NCI-H2107 (cell line): ENCODE measurements at places on chromosomes 7 and 10.

- no peak for DNase-seq
Measured at GRCh38 chr10:113613977-113614690, 49.7 kb downstream of the NRAP start.

DNA sequence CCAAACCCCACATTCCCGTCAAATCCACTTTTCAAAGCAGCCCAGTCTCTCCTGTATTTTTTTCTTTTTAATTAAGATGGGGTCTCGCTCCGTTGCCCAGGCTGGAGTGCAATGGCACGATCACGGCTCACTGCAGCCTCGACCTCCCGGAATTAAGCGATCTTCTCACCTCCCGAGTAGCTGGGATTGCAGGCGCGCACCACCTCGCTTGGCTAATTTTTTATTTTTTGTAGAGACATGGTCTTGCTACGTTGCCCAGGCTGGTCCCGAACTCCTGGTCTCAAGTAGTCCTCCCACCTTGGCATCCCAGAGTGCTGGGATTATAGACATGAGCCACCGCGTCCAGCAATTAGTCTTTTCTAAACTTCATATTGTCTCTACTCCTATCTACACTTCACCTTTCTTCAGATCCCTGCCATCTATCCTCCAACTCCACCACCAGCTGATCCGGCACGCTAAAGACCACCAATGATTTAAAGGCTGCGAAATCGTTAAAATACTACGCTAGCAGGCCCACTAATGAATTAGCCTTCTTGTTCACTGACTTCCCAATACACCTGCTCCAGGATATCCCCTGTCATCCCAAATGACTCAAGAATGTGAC lies 525 bp upstream of the CHUK start:
- DNase-seq: no peak

DNA sequence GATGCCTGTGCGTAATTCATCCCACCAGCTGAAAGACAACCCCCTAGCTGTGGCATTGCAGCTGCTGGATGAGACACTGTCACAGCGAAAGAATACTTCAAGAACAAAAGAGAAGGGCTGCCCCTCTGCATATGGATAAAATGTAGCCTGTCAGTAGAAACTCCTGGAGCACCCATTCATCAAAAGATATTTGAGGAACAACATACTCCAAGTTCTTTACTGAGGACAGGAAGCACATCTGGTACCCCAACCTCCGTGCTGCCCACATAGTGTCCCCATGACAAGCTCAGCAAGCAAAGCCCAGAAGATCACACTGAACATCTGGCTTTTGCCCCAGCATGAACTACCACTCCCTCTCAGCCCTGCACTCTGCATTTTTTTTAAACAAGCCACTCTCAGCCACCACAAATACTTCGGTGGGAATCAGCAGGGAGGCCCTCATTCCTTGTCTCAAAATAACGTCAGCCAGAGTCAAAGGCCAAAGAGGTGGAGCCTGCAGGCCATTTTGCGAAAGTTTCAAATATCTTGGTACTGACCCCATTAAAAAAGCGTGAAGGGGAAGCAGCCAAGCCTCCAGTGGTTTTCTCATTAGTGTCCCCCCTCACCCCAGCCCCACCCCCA lies 1.7 kb downstream of the CREB3L2 start:
- peak; percentile 7 for DNase-seq

DNA sequence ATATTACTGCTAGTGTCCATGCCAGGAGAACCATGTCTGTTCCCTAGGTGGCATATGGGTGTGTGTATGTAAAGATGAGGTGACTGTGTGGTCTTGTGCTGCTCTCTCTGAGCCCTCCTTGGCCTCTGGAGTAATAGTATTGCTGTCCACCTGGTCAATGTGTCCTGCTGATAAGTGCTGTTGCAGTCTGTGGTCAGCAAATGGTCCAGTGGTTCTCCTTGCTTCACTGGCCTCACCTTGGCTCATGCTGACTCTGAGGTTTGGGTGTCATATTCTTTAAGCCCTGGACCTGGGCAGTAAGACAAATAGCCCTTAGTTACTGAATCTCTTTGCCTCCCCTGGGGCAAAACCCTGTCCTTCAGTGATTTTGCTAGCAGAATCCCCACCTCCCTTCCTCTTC lies 56.8 kb downstream of the TPST1 start:
- DNase-seq: no peak

- no peak for DNase-seq
Measured at GRCh38 chr7:45088821-45089340, at the start of gene NACAD. TSS of gene NACAD (minus strand) at chr7:45088969. CDS start at chr7:45088894, 75 bp downstream.

GRCh38 chr7:55569269-55569663 lies 3.0 kb downstream of the VOPP1 start:
- DNase-seq: no peak

DNA sequence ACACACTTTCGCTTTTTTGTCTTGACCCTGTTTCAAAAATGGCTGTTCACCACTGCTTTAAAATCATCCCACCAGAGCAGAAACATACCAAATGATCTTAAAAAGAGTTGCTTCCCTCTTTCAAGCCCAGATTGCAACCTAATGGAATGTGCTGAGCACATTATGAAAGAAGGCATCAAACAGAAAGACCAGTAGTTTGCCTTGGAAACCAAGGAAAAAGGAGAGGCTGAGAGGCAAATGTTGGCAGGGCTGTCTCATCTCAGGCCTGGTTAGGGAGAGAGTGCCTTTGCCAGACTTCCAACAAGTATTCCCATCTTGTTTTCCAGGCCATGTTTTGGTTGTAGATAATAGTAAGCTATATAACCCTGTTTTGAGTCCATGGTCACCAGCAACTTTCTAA lies 64.3 kb downstream of the ABCB4 start:
- DNase-seq: no peak

DNA sequence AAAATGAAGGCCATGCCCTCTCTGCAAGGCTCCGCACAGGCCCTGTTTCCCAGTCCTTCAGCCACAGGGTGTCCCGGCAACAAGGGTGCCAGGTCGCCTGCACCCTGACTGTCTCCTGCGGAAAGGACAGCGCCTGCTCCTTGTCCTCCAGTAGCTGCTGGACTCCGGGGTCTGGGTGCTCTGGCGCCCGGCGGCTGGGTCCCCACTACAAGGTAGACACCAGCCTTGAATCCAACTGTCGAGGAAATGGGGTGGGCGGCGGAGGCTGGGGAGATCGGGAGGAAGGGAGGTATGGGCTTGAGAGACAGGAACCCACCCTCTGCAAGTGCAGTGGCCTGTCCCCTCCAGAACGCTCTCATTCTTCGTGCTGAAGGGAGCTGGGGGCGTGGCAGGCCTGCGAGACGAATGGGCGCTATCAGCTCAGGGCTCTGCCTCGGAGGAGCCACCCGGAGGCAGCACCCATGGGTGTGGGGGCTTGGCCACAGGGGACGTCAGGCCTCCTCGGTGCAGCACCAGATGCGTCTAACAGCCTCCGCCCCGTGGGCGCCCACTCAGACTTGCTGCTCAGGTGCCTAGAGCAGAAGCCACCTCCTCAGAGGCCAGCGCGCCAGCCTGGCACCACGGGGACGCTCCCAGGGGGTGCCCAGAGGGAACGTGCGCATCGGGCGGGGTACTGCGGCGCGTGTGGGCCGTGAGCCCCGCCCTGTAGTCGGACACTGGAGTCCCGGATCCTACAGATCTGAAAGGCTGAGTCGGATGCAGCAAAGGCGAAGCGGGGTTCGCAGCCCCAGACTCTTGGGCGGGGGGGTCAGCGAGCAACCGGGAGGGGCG lies 15.6 kb downstream of the ADAM8 start:
- DNase-seq: no peak

GRCh38 chr10:28463141-28463540 lies 69.8 kb upstream of the WAC start:
- DNase-seq: no peak

DNA sequence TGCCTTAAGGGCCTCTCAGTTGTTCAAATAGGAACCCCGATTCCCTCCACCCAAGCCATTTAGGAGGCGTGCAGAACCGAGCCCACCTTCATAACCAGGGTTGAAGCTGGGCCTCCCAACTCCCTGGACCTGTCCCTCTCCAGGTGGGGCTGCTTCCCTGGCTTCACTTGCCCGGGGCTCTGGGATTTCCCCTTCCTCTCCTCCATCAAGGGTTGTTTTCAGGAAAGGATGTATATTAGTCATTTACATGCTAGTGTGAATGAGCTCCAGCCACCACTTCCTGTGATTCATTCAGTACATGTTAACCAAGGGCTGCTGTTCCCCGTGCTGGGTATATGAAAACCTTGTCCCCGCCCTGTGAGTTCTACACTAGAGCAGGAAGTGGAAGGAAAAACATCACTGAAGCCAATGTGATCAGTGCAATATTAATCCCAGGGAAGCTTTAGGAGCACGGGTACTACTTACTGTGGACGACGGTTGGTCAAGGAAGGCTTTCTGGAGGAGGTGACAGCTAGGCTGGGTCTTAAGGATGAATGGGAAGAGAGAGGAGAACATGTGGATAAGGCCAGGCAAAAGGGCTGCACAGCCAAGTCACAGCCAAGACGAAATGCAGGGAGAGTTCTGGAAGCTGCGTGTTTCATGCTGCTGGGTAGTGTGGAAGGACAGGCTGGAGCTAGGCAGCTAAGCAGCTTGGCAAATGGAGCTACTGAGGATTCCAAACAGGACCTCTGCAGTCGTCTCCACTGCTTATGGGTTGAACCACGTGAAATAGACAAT lies 150.1 kb upstream of the SHH start:
- DNase-seq: no peak

DNA sequence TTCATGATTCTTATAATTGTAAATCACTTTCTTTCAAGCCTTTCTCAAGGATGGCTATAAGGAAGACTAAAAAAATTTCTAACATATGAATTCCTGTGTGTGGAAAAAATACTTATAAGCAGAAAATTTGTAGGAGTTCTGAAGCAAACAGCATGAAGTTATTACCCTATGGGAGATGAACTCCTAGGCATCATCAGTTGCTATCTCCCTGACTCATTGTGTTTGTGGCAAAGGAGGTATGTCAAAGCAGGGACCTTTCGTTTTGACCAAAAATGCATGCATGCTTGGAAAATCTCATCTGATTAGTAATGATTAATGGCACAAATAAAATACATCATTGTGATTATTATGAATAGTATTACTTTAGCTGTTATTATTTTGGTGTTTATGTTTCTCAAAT lies 59.4 kb downstream of the CALCR start:
- no peak for DNase-seq

- DNase-seq: no peak
Measured at GRCh38 chr7:65971021-65971420, 11.0 kb downstream of the GUSB start.

DNA sequence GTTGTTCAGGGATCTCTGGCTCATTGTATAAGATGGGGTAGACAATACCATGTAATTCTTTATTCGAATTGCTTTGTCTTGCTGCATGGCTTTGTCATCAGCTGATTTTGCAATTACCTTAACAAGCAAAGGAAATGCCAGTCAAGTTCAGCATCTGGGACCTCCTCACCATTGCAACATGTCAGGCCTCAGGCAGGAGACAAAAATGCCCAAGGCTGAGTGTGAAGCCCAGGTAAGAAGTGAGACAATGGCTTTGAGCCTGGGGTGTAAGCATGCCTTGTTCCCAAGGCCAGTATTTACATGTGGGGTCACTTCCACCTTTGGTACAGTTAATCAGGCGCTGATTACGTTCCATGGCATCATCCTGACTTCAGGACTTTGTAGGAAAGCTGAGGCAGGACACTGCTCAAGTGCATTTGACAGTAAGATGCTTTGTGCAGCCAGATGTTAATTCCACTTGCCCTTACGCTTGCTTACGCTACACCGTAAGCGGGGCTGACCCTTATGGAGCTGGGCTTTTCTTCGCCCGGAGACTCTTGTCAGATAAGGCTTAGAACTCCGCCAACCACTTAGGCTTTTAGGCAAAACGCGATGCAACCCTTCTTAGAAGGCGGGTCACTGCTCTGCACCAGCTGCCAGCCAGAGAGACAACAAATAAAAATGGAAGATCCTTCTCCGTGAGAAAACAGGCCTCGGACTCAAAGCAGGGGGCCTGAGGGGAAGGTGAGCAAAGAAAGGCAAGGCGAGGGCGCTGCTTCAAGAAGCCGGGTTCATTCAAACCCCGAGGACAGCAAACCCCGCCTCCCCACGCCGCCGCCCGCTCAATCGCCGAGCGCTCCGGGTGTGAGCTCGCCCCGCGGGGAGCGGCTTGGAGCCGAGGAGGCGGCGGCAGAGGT lies 1.3 kb upstream of the SP4 start:
- no peak for DNase-seq

GRCh38 chr7:112176241-112176640 lies 30.0 kb downstream of the DOCK4 start:
- DNase-seq: no peak

DNA sequence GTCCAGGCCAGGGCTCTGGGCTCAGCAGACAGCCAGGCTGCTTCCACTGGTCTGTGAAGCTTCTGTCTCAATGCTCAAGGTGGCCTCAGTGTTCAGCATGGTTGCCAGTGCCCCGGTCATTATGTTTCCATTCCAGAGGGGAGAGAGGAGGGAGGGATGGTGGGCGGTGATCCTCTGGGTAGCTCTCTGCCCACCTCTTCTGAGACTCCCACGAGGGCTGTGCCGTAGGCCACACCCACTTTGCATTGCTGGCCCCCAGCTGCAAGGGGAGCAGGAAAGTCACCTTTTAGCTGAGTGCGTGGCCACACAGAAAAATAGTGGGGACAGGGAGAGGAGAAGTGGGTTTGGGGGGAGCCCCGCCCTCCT lies 42.5 kb downstream of the FOXK1 start:
- no peak for DNase-seq

DNA sequence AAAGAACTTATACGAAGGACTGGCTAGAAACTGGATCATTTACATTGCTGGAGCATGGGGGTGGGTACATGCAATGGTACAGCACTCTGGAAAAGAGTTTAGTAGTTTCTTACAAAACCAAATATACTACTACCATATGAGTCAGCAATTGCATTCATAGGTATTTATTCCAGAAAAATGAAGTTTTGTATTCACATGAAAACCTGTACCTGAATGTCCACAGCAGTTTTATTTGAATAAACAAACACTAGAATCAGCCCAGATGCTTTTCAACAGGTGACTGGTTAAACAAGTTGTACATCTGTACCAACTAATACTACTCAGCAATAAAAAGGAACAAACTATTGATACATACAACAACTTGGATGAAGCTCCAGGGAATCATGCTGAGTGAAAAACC lies 3.4 kb downstream of the SCIN start:
- no peak for DNase-seq

DNA sequence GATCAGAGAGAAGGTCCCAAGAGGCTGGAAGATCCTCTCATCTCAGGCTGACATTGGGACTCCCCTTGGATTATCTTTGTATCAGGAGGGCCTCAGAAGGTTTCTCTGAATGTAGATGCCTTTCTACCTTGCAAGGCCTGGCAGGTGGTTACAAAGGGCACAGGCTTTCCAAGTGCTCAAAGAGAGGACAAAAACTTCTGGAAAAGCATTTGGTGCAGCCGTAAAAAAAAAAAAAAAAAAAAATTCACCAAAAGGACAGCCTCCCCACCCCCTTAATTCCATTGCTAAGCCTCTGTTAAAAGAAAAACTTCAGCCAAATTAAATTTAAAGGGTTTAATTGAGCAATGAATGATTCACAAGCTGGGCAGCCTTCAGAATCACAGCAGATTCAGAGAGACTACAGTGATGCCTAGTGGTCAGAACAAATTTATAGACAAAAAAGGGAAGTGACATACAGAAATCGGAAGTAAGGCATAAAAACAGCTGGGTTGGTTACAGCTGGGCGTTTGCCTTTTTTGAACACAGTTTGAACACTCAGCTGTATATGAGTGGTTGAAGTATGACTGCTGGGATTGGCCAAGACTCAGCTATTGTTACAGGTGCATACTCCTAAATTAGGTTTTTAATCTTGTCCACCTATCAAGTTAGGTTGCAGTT lies 42.5 kb upstream of the LRGUK start:
- no peak for DNase-seq
